ENCODE measurements at places on chromosomes 16 and 17.

DNA sequence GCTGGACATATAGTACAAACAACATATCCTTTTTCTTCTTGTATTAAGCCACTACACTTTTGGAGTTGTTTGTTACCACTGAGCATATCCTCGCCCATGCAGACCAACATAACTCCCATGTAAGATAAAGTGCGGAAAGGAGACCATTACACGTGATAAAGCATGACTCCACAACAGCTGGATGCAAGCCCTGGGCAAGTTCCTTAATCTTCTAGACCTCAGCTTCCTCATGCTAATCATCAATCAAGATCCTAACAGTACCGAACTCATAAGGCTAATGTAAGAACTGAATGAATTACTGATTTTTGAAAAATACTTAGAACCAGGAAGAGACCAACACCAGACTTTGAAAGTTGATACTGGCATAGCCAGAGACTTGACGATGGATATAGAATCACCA lies 47.0 kb upstream of the GSG1L start:
- peak; percentile 44 for DNase-seq

- DNase-seq = no peak
Measured at GRCh38 chr16:3249451-3249850, 7.0 kb downstream of the MEFV start.

DNA sequence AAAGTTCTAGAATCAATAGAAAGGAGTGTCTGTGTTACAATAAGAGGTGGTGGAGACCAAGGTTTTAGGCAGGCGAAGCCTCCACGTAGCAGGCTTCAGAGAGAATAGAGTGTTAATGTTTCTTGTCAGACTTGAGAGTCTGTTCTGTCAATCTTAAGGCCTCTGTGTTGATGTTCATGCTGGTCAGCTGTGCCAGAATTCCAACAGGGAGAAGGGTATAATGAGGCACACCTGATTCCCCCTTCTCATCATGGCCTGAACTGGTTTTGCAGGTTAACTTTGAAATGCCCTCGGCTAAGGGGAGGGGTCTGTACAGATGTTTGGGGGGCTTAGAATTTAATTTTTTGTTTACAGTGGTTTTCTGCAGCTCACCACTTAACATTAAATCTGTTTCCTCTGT lies 46.0 kb downstream of the RNF112 start:
- DNase-seq = no peak

- no peak for DNase-seq
Measured at GRCh38 chr16:85349365-85350145, 237.3 kb upstream of the CIBAR2 start.

DNA sequence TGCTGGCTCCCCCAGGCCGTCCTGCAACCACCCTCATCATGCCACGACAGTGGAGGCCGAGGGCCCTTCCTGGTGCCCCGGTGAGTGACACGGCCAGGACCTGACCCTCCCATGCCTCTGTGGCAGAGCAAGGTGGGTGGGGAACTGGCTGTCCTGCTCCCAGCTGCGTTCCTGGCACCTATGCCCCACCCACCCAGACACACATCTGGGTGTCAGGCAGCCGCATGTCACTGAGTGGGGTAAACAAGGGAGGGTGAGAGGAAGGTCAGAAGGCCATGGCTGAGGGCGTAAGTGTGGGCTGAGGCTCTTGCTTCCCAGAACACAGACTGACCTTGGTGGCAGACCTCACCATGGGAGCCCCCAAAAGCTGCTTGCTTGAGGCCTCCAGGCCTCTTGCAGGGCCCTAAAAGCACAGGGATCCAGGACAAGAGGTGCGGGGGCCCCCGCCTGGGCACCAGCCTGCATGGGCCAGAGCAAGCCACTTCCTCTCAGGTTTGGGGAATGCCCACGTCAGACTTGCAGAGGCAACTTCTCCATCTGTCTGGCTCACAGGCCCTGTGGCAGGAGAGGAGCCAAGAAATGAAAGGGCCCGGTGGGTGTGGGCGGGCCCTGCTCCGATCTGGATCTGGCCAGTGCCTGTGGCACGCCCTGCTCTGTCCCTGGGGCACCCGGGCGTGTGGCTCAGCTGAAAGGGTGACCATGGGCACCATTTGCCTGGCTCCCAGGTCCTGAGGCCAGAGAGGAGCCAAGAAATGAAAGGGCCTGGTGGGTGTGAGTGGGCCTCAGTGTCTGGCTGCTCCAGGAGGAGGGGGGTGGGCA lies 3.9 kb upstream of the CCDC57 start:
- DNase-seq = peak; percentile 95
